Panc1 (cell line): ENCODE measurements at places on chromosomes 13 and 19. TPM values are rescaled to one million over a fixed set of nuclear protein-coding genes. Genes with fewer than 3 reads are reported as not detected.

- DNase-seq: no peak
These were observed 920 bp upstream of the UBE2L5 start for GRCh38 chr13:30421093-30422053.

- no peak for DNase-seq
These were observed 30.8 kb downstream of the USPL1 start for GRCh38 chr13:30648522-30649012.

GRCh38 chr19:32627714-32628270, 46.8 kb downstream of the PDCD5 start:
- DNase-seq: no peak

GRCh38 chr13:80633251-80633650, 292.3 kb upstream of the SPRY2 start:
- DNase-seq: no peak

DNA sequence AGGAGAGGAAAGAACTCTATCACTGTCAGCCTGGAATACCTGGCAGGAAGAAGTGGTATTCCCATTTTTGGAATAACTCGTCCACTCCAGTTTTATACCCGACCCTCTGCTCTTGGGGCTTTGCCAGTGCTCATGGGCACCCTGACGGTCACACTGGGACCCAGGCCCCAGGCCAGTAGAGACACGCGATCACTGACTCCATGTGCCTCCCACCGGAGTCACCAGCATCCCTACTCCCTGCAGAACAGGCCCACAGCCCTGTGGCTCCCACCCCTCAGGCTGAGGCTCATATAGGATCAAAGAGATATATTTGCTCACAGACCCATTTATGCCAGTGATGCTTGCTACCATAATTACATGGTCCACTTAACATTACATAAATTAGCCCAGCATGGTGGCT, 3.5 kb downstream of the GRTP1 start:
- no peak for DNase-seq

DNA sequence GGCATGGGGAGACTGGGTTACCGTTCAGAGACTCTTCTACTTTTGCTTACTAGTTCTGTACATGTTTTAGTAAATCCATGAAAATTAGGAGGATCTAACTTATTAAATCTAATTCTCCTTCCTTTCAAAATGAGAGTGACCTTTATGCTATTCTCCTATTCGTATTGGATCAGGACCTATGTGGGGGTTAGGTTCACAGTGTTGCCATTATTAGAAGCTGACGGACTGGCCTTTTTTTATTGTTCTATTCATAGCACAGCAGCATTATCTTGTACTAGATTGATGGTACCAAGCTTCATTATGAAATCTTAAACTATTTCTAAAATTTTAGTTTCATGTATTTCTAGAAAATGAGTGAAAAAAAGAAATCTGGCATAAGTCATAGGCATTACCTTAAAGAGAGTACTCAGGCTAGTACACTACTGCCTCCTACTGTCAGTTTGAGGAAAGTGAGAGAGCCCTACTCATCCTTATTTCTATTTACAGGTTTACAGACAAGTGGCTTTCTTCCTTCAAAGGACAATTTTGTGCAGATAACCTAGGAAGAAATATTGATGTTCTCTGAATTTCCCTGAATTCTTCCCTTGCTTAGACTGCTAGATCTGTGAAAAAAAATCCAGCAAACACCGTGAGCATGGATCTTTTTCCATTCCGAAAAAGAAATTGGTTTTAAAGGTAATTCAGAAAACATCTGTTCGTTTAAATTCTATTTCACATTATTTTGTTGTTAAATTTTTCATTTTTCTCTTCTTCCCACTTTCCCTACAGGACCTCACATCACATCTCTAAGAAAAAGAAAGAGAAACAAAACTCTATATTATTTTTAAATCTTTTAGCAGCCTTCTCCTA, 485.5 kb downstream of the DIAPH3 start:
- no peak for DNase-seq

- DNase-seq: no peak
These were observed 2.9 kb upstream of the ZNF700 start for GRCh38 chr19:11921852-11922495.

DNA sequence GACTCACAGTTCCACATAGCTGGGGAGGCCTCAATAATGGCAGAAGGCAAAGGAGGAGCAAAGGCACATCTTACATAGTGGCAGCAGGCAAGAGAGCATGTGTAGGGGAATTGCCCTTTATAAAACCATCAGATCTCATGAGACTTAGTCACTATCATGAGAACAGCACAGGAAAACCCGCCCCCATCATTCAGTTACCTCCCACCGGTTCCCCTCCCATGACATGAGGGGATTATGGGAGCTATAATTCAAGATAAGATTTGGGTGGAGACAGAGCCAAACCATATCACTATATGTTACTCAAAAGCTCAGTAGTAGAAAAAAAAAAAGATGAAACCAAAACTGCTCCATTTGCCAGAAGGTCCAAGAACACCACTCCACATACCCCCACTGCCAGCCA, 58.5 kb downstream of the DNAJC15 start:
- no peak for DNase-seq

ZNF491 gene
- total RNA-seq: 0.98 TPM

DNA sequence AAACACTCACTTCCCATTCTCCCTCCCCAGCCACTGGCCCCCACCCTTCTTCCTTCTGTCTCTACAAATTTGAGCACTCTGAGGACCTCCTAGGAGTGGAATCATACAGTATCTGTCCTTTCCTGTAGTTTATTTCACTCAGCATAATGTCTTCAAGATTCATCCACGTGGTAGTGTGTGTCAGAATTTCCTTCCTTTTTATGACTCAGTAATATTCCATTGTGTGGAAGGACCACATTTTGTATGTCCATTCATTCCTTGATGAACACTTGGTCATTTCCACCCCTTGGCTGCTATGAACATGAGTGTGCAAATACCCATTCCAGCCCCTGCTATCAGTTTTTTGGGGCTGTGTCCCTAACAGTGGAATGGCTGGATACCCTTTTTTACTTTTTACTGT, 9.8 kb downstream of the KLF2 start:
- DNase-seq: no peak

GRCh38 chr19:695352-695949, at the start of gene PRSS57:
Gene PRSS57, minus strand, starts transcription at chr19:695452. Its CDS starts 22 bp downstream, at chr19:695430.
- no peak for DNase-seq
